ENCODE measurements at places on chromosomes 13 and 19. TPM values are rescaled to one million over a fixed set of nuclear protein-coding genes. Genes with fewer than 3 reads are reported as not detected.

PABPC3 gene
- under 0.01 TPM for total RNA-seq

ICAM4 gene
- total RNA-seq, result 1.1 TPM

PALM gene
- total RNA-seq, result 65.8 TPM

PALM3 gene
- not detected for total RNA-seq

ASPDH gene
- 0.19 TPM for total RNA-seq

GPR183 gene
- under 0.01 TPM for total RNA-seq

ARHGEF18 gene
- 23.3 TPM for total RNA-seq

ZNF865 gene
- 0.97 TPM for total RNA-seq

MAU2 gene
- 48.1 TPM for total RNA-seq

ZNF470 gene
- 6.6 TPM for total RNA-seq
